Left colon (tissue), 2 donors: ENCODE measurements at places on chromosomes 16 and 17. TPM values are rescaled to one million over a fixed set of nuclear protein-coding genes. Genes with fewer than 3 reads are reported as not detected.

GRCh38 chr17:4849011-4849536 lies 15.9 kb downstream of the MINK1 start:
- no peak for DNase-seq

DNA sequence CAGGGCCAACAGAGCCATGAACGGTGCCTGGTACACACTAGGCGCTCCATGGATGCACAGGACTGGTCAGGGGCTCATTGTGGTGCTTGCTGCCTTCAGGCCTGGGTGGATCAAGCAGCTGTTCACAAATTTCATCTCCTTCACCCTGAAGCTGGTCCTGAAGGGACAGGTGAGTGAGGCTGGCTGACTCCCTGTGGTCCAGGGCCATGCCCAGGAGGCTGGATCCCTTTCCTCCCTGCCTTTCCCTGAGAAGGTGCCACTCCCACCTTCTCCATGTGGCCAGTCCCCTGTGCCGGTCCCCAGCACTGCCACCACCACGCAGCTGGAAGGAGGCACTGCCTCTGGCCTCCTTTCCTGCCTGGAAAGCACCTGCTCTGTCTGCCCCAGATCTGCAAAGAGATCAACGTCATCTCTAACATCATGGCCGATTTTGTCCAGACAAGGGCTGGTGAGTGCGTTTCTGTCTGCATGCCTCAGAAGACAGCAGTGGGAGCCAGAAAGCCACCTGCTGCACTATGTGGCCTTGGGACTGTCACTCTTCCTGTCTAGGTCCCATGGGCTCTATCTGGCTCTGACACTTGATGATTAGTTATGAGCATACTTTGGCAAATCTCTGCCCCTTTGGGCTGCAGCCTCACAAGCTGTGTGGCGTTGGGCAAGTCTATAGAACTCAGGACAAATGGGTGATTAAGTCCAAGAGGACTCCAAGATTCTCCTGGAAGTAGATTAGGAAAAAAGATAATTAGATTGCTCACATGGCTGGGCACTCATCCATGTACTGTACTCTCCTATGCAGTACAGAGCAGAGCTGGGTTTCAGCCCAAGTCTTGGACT lies 9.4 kb downstream of the CETP start:
- no peak for DNase-seq

DNA sequence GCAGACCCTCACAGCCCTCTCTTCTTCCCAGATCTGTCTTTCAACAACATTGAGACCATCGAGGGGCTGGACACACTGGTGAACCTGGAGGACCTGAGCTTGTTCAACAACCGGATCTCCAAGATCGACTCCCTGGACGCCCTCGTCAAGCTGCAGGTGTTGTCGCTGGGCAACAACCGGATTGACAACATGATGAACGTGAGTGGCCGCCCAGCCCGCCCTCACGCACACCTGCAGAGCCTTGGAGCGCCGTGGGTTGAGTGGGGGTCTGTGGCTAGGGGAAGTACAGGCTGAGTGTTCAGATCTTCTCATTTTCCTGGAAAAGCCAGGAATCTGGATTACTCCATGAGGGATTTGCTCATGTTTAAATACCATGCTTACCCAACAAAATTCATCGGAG lies 15.2 kb downstream of the DRC3 start:
- DNase-seq: no peak

The SMARCD2 gene
- total RNA-seq: 75.8 TPM

The HCFC1R1 gene
- total RNA-seq: 31.4 TPM

The MYOCD gene
- 18.2 TPM for total RNA-seq

The ZNF778 gene
- total RNA-seq: 7.0 TPM

The CUEDC1 gene
- total RNA-seq: 16.5 TPM

The GLG1 gene
- total RNA-seq: 97.1 TPM

GRCh38 chr17:2195729-2196128 lies 107.9 kb downstream of the SMG6 start:
- DNase-seq: no peak

DNA sequence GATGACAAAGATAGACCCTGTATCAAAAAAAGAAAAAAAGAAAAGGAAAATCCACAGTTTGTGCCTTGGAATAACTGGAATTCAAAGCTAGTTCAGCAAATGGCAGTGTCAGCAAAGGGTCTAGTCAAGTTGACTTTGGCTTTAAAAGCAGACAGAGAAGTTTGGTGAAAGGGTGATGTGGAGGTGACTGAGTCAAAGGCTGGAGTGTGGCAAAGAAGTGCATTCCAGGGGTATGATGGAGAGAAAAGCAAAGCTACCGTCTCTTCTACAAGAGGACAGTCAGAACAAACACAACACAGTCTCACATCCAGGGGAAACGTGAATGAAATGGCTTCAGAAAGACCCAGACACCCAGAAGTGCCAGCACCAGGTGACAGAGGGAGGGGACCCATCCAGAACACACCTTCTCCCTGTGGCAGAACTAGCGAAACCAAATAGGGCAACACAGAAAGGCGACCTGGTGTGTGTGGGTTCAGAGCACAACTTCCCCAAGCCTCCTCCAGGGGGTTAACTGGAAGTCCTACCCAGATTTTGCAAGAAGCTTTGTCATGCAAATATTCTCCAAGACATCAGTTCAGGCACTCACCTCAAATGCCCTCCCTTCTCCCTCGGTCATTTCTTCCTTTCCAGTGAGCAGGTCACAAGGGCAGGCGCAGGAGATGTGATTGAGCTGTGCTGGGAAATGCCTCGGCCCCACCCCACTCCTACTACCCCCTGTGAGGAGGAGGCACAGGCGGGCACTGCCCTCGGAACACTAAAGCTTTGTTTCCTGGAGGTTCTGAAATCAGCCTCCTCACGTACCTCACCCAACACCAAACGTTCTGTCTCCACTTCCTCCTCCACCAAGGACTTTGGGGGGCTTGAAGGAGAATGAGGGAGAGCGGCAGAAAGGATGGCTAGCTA lies 481.9 kb downstream of the SOX9 start:
- DNase-seq: peak; percentile 88

GRCh38 chr17:31549121-31549524 lies 157.6 kb downstream of the RAB11FIP4 start:
- no peak for DNase-seq

DNA sequence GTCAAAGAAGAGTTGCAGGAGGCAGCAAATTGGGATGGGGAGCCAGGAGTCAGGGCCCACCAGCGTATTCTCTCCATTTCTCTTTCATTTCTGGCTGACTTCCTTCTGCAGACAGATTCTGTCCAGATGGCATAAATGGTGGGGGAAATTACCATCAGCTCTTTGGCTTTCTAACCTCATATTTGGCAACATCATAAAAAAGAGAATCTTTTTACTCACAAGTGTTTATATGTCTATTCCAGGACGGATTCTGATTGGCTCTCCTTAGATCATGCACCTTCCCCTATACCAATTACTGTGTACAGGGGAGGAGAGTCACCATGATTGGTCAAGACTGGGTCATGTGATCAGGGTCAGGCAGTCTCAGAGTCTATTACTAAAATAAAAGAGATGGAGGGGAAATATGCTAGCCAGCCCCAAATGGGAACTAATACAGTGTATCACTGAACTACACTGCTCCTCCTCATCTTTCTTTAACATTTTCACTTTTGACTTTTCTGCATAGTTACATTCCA lies 537.1 kb upstream of the EEF2KMT start:
- no peak for DNase-seq

- peak; percentile 62 for DNase-seq
Observed at GRCh38 chr16:85894266-85894665, 4.7 kb upstream of the IRF8 start.

DNA sequence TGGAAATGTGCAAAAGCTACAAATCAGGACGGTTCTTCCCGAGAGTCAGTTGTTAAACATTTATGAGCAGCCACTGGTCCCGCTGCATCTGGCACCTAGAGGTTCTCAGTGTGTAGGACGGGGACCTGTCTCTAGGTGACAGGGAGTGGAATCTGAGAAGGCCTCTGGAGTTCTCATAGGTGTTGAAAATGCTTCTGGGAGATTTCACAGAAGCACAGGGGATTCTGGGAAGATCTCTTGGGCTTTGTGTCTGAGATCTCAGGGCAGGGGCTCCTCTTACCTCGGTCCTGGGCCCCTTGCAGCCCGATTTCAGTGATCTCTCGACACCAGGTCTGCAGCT lies 8.9 kb downstream of the ALOX15 start:
- DNase-seq: no peak
